ENCODE measurements at places on chromosomes 3 and 15.

- DNase-seq = peak; percentile 69
These were observed 587 bp downstream of the PIGX start for GRCh38 chr3:196712514-196713413.

DNA sequence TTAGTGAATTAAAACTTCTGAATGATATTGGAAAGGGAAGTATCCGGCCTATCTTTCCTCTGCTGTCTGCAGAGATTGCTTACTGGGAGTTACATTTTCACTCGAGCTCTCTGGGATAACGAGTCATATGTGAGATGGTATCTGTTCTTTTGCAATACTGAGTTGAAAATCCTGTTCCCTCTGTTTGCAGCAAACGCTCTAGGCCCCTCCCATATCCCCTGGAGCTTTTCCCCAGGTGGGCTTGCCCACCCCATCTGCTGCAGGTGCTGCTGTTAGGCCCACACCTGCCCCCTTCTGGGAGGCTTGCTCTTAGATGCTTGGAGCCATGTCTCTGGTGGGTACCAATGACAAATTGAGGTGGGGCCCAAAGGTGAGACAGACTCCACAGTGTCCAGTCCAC lies 42.7 kb upstream of the MTMR10 start:
- DNase-seq = no peak

GRCh38 chr15:77461486-77461885 lies 40.8 kb downstream of the HMG20A start:
- DNase-seq = no peak

DNA sequence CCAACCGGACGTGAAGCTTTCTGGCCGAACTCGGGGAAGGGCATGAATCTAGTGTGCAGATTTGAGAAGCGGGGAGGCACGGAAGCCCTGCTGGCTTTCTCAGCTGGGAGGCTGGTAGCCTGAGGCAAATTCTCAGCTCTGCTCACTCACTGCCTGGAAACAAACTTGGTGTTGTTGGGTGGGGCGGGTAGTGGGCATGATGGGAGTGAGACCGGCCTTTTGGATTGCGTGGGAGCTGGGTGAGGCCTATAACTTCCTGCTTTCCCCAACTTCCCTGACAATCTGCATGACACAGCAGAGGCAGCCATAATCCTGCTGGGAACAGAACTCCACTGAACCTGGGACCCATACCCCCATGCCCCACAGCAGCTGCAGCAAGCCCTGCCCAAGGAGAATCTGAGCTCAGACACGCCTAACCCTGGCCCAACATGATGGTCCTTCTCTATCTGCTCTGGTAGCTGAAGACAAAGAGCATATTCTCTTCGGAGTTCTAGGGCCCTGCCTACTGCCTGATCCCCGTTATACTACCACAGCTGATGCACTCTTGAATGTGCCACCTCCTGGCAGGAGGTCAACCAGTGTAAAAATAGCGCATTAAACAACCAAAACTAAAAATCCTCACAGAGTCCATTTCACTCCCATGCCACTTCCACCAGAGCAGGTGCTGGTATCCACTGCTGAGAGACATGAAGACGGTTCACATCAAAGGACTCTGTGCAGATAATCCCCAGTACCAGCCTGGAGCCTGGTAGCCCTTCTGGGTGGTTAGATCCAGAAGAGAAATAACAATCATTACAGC lies 44.7 kb downstream of the CEP70 start:
- no peak for DNase-seq

DNA sequence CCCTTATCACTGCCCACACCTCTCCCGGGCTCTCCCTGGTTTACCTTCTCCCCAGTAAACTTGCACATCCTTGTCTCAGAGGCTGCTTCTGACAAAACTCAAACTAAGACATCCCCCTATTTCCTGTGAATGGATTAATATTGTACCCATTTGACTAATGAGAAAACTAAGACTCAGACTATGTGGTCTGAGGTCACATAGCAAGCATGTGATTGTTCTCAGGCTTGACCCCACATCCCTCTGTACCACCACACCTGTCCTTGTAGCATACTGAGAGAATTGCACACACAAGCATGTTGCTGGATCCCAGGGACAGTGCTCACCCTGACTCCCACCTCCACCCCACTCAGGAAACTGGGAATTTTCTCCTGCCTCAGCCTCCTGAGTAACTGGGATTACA lies 90.7 kb upstream of the HES1 start:
- no peak for DNase-seq

DNA sequence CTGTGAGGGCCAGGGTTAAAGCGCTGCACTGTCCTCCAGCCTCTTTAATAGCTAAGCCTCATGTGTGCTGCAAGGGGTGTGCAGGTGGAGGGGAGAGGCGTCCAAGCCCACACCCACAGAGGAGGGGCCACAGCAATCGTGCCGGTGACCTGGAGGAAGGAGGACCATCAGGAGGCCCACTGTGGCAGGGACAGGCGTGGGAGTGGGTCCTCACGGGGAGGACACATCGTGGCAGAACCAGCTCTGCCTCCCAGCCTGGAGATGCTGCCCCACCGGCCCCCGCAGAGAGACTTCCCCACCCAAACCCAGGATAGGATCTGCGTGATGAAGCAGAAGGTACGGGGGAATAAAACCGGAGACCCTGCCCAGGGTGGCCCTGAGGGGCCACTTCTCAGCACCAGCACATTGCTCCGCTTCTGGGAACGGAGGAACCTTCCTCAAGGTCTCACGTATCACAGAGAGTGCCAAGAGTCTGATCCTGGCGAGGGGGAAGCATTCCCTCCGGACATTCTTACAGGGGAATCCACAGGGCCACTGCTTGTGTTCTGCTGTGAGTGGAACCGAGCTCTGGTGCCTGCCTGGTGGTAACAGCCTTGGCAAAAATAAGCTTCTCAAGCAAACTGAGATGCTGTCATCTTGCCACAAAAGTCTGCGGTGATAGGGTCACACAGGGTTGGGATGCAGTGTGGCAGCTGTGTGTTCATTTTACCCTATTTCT lies 199.8 kb downstream of the XXYLT1 start:
- DNase-seq = no peak

DNA sequence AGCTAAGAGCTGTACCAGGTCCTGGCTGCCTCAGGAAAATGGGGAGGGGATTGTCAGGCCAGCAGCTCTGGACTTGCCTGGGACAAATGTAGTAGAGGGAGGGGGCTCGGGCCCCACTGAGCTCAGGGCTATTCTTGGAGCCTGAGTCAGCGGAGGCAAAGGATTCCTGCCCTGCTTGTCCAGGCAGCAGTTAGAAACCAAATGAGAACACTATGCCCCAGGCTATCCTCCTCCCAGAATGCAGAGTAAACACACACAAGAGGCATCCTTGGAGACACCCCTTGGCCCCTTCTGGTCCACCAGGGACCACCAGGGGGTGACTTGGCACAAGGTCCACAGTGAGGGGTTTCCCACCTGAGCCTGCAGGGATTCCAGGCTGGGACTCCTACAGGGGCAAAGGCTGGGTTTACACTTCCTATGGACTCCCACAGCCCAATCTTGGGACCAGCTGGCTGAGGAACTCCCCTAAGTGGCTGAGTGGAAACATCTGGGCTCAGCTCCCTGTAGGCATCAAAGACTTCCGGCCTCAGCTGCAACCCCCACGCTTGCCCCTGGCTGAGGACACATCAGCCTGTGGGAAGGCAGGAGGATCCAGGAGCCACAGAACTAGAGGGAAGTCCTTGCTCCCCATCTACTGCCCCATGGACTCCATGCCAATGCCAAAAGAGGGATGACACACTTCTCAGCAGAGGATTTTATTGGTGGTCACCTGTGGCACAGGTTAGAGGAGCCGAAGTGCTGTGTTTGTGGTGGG lies 3.4 kb upstream of the COL7A1 start:
- DNase-seq = no peak

DNA sequence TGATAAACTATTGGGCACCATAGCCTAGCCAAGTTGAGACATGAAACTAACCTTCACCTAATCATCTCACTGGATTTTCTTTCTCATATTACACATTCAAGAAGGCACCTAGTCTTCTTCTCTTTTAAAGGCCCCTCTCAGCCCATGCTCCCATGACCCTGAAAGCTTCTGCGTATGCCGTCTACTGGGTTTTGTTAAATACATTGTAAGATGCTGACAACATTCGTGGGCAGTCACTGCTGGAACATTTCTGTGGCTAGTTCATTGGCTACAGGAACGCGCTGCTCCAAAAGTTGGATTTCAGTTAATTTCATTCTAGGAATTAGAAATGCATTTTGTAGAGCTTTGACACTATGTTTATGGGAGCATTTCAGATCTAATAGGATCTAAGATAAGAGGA lies 52.3 kb upstream of the CHD2 start:
- DNase-seq = no peak

GRCh38 chr3:197083486-197083885 lies 53.9 kb upstream of the MELTF start:
- peak; percentile 51 for DNase-seq

GRCh38 chr3:122932251-122932967 lies 95.2 kb downstream of the SEMA5B start:
- no peak for DNase-seq

- no peak for DNase-seq
These were observed 32.2 kb downstream of the ADGRG7 start for GRCh38 chr3:100641471-100642032.

DNA sequence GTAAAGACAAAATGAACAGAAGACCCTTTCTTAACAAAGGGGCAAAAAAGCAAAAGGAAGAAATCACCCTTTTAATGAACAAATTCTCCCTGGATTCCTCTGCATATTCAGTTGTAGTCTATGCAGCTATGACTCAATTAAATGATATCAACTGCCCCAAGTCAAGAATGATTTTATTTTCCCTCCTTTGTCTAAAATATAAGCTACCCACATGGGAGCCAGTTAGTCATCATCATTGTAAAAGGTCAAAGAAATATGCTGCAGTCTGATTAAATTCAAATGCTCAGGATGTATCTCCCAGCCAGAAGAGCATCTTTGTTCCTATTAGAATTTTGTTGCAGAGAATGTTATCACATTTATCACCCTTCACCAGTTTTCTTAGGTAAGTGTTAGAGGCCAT lies 84.0 kb downstream of the SST start:
- no peak for DNase-seq

- no peak for DNase-seq
These were observed 123.0 kb upstream of the PROK2 start for GRCh38 chr3:71907996-71908395.

GRCh38 chr3:169148448-169149348 lies 514.8 kb downstream of the MECOM start:
- no peak for DNase-seq

DNA sequence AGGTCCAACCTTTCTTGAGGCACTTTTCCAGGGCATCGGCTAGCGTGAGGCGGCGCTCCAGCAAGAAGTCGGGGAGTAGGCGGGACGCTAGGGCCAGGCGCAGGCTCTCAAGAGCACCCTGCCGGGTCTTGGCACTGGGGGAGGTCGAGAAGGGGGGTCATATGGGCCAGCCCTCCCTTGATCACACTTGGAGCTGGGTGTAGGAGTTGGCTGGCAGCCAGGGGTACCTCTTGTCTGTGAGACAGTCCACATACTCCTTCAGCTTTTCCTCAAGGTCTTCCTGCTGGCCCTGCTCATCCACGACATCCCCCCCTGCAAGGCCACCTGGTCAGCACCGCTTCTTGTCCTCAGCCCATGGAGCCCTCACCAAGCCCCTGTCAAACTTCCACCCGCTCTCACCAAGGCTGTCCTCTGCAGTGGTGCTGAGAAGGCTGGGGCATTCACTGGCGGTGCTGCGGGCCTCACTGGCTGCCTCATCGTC lies 2.0 kb downstream of the IFRD2 start:
- no peak for DNase-seq

GRCh38 chr3:53709860-53710674 lies 136.2 kb downstream of the CHDH start:
- DNase-seq = no peak

DNA sequence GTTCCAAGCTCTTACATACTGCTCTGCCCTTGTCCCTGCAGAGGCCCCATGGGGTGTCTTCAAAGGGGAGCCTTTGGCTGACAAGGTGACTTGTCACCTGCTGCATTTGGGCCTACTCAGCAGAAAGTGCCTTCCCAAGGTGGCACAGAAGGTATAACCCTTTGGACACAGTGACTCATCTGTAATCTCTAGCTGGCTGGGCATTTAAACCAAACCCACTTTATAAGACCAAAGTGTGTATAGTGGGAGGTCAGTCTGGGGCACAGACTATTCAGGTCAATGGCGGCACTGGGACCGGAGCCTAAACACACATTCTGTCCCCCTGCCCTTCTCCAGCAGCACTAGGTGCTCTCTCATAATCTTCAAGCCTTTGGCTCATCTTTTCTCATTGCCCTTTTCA lies 35.1 kb downstream of the GJD2 start:
- DNase-seq = no peak

- DNase-seq = no peak
These were observed 43.6 kb downstream of the PDIA5 start for GRCh38 chr3:123110282-123110975.

GRCh38 chr3:127556565-127556964 lies 34.0 kb downstream of the TPRA1 start:
- no peak for DNase-seq

- no peak for DNase-seq
These were observed 13.6 kb upstream of the CSK start for GRCh38 chr15:74768099-74768770.

DNA sequence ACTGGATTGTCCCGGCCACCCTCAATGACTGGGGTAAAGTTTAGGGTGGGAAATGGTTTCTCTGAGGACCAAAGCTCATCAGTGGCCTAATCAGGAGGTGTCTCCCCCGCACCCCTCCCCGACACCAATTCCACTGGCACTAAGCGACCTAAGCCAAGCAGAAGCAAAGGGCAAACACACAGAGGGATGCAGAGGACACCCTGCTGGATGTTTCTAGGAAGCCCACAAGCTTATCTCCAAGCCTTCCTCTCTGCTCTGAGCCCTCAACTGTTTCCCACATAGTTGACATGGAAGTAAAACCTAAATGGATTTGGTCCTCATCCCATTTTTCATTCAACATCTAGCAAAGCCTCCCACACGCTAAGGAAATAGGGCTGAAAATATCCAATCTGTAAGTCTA lies 68.5 kb downstream of the C3orf70 start:
- DNase-seq = no peak

DNA sequence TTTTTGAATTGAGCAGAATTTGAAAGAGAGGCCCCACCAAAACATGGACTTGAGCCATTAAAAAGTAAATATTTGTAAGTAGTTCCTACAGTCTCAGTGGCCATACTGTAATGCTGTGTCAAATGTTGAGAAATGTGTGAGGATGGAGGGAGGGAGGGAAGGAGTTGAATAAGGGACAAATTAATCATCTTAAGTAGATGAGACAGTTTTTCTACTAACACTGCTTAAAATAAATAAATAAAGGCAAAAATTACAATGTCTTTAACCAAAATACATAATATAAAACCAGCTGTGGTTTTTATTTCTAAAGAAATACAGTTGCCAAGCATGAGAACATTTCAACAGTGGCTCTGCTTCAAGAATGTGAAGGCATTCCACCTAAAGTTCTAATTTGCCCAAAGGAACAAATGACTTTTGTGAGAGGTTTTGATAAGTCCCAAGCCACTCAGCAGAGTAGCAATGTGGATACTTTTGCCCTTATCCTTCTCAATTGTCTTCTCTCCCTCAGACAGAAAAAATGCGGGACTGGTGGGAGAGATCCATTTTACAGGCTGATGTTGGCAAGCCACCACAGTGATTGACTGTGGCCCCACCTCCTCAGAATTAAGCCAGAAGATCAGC lies 427.0 kb upstream of the RARB start:
- no peak for DNase-seq

Measured in SW 1271 (cell line).